SHP77 treated with DMSO at 0.1 percent for 48 hours (cell line): ENCODE measurements at places on chromosomes 5 and 9.

DNA sequence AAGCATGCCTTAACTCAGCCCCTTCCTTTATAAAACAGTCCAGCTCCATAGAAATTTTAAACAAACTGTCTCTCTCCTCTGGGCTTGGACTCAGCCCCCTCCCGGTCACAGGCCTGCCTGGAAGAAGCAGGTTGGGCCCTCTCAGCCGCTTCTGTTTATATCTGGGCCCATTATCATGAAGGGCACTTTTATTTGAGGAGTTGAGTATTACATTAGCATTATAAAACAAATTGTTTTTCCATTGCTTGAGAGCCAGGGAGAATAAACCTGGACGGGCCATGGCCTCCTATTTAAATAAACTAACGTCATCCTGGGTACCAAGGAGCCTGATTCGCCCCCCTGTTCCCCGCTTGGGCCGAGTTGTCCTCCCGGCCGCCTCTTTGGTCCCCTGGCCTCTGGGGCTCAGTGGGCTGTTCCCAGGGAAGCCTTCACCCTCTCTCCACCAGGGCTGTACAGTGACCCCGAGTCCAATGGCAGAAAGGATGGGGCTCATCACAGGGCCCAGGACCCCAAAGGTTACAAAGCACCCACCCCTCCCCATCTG is 13.2 kb downstream of the IRX2 start:
- DNase-seq = no peak

DNA sequence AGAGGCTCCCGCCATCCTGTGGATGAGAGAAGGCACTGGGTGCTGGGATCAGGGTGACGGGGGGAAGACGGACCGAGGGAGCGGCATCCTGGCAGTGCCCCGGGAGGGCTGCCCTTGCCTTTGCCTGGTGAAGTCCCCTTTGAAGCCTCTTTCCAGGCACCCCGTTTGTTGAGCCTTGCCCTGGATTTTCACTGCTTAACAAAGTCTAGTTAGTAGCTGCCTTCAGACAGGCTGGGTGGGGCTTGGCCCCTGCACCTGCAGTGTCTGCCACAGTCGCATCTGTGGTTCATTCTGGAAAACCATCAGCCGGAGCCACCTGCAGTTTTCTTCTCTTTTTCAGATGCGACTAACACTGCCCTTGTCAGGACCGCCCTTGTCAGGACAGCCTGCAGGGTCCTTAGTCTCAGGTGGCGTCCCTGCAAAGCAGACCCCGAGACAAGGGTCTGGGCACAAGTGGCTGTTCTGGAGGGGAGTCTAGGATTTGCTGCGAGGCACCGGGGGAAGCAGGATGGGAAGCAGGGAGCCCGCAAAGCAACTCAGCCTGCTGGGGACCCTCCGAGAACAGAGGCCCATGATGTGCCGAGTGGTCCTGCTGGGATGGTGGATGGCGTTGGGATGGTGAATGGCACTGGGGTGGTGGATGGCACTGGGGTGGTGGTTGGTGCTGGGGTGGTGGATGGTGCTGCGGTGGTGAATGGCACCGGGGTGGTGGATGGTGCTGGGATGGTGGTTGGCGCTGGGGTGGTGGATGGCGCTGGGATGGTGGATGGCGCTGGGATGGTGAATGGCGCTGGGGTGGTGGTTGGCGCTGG is 147.9 kb upstream of the COL5A1 start:
- DNase-seq = no peak

DNA sequence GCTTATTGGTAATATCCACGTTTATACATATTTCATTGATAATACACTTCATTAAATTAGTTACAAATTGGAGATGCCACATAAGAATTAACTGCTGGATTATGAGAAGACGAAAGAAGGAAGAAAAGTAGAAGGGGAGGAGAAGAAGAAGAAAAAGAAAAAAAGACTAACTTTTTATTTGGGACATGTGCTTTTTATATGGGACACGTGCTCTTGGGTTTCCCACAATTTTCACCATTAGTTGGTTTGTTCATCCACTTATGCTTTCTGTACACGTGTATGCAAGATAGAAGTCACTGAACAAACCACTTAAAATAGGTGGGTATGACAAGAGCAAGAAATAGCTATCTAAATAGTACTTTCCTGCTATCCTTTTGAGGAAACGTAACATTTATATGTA is 98.6 kb downstream of the MRPS30 start:
- no peak for DNase-seq

DNA sequence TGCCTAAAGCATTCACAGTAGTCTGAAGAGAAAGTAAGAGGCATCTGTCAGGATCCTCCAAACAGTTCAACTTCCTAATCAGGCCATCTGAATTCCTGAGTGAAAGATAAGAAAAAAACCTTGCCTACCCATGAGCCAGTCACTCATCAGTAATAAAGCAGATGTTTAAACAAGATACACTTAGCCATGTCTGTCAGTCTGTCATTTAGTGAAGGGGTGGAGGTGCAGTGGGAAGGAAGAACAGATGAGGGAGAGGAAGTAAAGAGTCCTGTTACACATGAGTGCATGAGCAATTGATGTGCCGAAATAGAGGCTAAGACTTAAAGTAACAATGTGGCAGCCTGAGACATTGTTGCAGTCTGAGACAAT is 29.9 kb upstream of the DMRTA1 start:
- DNase-seq = no peak

GRCh38 chr5:170117736-170118135 is 12.0 kb downstream of the FOXI1 start:
- no peak for DNase-seq

GRCh38 chr5:136364307-136364706 is 1.0 kb downstream of the TRPC7 start:
- DNase-seq = no peak

- DNase-seq = no peak
These were observed 13.5 kb downstream of the SETX start for GRCh38 chr9:132341177-132341840.

DNA sequence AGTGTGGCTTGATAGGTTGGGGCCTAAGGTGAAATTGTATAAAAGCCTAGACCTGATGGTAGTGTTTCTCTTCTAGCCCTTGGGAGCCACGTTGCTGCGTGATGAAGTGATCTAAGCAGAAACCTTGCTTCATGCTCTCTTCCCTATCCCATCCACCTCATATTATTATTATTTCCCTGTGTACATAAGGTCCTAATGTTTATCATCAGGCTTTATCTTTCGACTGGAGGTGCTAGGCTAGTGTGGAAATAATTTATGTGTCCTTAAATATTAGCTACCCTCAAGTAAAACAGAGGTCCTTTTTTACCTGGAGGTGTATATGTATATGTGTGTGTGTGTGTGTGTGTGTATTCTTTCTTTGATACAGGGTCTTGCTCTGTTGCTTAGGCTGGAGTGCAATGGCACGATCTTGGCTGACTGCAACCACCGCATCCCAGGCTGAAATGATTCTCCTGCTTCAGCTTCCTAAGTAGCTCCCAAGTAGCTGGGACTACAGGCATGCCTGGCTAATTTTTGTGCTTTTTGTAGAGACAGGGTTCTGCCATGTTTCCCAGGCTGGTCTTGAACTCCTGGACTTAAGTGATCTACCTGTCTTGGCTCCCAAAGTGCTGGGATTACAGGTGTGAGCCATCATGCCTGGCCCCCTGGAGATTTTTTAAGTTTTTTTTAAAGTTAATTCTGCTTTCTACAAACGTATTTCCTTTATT is 3.7 kb downstream of the UGCG start:
- DNase-seq = no peak

- no peak for DNase-seq
These were observed 1109.3 kb downstream of the MAT2B start for GRCh38 chr5:164614707-164615106.

DNA sequence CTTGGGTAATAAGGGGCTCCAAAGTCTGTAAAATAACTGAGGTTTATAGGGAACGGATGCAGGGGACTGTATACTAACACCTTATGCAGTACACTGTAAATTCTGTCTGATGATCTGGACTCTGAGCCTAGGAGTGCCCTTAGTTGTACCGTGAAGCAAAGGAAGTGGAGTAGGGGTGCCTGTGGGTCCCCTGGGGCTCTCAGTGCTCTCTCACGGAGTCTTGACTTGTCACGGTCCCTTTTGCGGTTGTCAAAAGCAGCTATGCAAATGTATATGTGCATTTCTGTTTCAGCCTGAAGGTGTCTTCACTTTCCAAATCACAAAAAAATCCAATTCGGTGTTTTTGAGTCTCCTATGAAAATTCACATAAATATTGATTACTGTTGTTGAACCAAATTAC is 17.8 kb downstream of the DMRT1 start:
- DNase-seq = no peak

GRCh38 chr5:176671890-176672747 is 24.8 kb downstream of the TSPAN17 start:
- no peak for DNase-seq

DNA sequence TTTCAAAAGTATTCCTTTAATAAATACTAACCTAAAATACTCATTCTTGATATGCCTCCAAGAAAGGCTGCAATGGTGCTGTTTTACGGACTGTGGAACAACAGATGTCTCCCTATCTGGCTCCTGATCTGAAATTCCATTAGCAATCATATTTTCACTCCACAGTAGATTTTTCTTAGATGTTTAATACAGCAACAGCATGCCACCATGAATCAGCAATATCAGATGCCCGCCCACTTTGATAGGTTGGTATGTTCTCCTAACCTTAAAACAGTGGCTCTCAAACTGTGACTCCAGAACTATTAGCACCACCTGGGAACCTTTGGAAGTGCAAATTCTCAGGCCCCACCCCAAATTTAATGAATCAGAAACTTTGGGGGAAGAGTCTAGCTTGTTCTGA is 110.2 kb downstream of the MLLT3 start:
- no peak for DNase-seq

- DNase-seq = no peak
These were observed 179.9 kb downstream of the COX7C start for GRCh38 chr5:86797677-86798076.

DNA sequence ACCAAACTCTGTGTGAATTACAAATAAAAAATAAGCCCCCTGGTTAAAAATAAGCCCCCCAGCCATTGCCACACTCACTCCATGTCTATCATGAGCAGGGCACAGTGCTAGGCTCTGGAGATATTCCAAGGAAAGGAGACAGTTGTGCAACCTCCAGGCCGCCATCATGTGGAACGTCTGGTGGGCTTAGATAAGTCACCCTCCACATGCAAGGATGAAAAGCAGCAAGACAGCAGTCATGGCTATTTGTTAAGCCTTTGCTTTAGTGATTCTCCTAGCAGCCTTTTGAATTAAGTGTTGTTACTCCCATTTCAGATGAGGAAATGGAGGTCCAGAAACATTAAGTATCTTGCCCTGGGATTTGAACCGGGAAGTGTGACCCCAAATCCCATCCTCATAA is 94.8 kb downstream of the DCP2 start:
- no peak for DNase-seq

DNA sequence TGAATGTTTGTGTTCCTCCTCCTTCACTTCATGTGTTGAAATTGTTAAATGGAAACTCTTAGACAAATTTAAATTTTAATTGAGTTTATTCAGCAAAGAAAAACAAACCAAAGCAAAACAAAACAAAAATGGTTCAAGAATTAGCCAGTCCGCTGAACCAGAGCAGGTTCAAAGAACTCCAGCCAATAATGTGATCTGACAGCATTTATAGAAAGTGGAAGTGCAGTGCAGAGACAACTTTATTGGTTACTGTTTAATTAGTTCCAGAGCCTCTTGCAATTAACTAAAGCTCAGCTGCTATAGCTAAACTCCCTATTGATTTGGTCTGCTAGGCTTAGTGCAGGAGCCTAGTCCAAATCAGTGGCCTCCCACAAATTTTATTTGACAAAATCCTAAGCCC is 132.9 kb downstream of the RNF180 start:
- DNase-seq = no peak

DNA sequence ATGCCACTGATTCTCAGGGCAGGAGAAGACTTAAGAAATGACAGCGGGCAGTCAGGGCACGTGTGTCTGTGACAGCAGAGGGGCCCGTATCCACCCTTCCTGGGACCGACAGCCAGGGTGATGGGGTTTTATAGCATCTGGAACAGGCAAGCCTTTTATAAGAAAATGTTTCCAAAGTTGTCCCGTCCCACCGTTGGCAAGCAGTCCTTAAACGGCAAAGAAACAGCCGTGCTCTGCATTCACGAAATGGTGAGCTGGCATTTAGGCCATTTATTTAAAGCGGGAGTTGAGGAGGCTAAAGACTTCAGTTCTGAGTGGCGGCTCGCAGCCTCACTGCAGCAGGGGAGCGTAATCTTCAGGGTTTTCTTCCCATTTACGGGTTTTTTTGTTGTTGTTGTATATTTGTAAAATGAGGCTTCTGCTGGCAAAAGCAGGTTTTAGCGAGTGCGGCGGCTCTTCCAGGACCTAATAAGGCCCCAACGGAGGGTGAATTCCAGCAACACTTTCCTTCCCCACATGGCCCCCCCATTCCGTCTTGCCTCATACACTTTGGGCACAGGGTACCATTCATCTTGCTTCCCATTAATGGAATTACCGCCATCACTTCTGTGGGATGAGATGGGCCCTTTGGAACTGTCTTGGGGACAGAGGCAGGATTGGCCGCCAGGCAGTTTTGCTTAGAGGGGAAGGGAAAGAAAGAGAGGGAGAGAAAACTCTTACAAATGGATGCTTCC is 15.8 kb downstream of the NEK6 start:
- DNase-seq = no peak

- DNase-seq = no peak
These were observed 14.0 kb downstream of the TGFBR1 start for GRCh38 chr9:99118782-99119466.

DNA sequence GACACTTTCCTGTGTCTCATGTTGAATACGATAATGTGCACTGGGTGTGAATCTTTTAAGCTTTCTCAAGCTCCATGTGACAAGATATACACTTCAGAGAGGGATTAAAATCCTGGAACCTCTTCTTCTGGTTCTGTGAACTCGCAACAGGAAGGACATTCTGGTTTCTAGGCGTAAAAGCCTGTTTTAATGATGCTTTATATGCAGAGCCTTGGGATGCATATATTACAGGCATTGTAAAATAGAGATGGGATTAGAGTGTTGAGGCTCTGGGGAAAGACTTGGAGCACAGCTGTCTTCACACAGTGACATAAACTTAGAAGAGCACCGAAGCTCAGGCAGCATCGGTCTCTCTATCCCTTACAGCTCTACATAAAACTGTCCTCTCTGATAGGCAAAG is 107.7 kb upstream of the SV2C start:
- DNase-seq = no peak

DNA sequence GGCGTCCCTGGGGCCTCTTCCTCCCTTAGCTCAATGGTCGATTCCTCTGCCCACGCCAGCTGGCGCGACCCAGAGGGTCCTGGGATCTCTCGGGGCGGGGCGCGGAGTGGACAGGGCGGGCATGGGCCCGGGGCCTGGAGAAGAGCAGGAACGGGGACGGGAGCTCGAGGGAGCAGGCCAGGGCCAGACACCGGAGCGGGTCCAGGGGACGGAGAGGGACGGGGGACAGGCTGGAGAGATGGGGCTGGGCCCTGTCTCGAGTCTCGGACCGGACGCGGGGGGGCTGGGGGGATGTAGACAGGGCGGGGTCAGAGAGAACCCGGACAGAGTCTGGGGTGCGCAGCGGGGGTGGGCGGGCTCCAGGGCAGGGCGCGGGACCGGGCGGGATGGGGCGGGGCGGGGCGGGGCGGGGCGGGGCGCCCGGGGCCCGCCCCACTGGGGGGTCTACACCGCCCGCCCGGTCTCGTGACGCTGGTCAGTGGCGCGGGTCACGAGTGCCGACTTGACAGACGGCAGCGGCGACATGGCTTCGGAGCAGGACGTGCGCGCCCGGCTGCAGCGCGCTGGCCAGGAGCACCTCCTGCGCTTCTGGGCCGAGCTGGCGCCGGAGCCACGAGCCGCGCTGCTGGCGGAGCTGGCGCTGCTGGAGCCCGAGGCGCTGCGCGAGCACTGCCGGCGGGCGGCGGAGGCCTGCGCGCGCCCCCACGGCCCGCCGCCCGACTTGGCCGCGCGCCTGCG is at the start of gene UAP1L1:
TSS of gene UAP1L1 (plus strand) at position 508 of the 738 bp plus-strand sequence. CDS start at position 524, 16 bp downstream.
- DNase-seq = no peak

GRCh38 chr5:169581580-169582227 is 1.9 kb upstream of the SPDL1 start:
- peak; percentile 12 for DNase-seq
